ENCODE measurements at places on chromosomes 13 and 19.
A peak's percentile ranks its signal among the peaks of the same experiment; 100 is the strongest.

DNA sequence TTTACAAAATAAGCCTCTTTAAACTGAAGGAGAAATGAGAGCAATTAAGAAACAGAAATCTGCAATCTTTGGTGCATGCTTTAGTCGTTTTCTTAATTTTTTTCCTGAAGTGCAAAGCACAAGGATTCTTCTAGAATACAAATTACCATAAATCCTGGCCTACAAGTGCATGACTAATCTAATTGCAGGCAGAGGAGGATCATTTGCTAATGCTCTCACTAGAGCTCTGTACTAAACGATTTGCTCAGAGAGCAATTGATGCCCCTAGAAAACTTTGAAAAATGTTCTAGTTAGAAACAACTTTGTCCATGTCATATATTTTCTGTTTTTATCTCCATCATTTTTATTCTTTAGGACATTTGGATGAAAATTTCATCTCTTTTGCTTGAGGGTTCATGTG lies 193.2 kb downstream of the POU4F1 start:
- no peak for DNase-seq

GRCh38 chr13:112843392-112844111 lies 125.5 kb upstream of the MCF2L start:
- no peak for DNase-seq

GRCh38 chr19:40177286-40178070 lies 13.7 kb upstream of the MAP3K10 start:
- DNase-seq = no peak

- no peak for DNase-seq
Observed at GRCh38 chr19:10078329-10078728, 7.8 kb upstream of the SHFL start.

GRCh38 chr19:38880076-38880881 lies 2.2 kb upstream of the RINL start:
- DNase-seq = no peak

DNA sequence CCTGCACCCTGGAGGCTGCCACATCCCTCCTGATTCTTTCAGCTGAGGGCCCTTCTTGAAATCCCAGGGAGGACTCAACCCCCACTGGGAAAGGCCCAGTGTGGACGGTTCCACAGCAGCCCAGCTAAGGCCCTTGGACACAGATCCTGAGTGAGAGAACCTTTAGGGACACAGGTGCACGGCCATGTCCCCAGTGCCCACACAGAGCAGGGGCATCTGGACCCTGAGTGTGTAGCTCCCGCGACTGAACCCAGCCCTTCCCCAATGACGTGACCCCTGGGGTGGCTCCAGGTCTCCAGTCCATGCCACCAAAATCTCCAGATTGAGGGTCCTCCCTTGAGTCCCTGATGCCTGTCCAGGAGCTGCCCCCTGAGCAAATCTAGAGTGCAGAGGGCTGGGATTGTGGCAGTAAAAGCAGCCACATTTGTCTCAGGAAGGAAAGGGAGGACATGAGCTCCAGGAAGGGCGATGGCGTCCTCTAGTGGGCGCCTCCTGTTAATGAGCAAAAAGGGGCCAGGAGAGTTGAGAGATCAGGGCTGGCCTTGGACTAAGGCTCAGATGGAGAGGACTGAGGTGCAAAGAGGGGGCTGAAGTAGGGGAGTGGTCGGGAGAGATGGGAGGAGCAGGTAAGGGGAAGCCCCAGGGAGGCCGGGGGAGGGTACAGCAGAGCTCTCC lies 6.9 kb upstream of the CEACAM5 start:
- DNase-seq = peak; percentile 5

DNA sequence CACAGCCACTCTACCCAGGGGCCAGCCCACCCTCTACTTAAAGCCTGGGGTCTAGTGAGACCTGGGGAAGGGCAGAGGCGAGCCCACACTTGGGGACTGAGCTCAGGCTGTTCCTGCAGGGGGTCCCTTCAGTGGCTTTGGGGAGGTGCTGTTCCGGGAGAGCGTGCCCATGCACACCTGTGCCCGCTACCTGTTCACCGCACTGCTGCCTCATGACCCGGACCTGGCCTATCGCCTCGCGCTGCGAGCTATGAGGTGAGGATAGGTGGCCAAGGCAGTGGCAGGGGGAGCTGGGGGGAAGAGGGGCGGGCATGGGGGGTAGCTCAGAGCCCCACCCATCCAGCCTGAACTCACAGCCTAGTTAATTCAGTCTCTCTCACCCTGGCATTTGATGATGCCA lies 24.0 kb downstream of the ZSWIM4 start:
- DNase-seq = no peak

GRCh38 chr19:556611-557382 lies 12.9 kb downstream of the GZMM start:
- DNase-seq = no peak

GRCh38 chr19:29625186-29625651 lies 19.1 kb downstream of the POP4 start:
- DNase-seq = no peak

- no peak for DNase-seq
Observed at GRCh38 chr13:85076343-85076742, 722.9 kb downstream of the SLITRK6 start.

DNA sequence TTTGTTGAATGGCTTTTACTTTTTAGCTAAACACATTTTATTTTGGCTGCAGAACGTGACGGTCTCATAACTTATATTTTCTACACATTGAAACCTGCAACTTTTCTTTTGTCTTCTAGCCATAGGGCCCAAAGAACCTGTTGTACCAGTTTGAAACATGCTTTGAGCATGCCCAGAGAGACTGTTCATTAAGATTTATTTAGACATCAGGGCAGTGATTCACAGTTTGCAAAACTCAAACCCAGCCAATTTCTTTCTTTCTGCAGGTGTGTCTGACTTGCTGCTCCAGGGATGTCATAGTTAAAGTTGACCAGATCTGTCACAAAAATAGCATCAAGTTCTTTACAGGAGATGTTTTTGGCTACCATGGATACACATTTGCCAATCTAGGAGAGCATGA lies 22.0 kb downstream of the SAE1 start:
- DNase-seq = no peak

- DNase-seq = no peak
Observed at GRCh38 chr13:35765366-35765765, 288.9 kb upstream of the MAB21L1 start.

GRCh38 chr19:36198119-36198518 lies 16.3 kb downstream of the ZNF565 start:
- no peak for DNase-seq

- no peak for DNase-seq
Observed at GRCh38 chr19:35740108-35740422, 2.2 kb downstream of the IGFLR1 start.

DNA sequence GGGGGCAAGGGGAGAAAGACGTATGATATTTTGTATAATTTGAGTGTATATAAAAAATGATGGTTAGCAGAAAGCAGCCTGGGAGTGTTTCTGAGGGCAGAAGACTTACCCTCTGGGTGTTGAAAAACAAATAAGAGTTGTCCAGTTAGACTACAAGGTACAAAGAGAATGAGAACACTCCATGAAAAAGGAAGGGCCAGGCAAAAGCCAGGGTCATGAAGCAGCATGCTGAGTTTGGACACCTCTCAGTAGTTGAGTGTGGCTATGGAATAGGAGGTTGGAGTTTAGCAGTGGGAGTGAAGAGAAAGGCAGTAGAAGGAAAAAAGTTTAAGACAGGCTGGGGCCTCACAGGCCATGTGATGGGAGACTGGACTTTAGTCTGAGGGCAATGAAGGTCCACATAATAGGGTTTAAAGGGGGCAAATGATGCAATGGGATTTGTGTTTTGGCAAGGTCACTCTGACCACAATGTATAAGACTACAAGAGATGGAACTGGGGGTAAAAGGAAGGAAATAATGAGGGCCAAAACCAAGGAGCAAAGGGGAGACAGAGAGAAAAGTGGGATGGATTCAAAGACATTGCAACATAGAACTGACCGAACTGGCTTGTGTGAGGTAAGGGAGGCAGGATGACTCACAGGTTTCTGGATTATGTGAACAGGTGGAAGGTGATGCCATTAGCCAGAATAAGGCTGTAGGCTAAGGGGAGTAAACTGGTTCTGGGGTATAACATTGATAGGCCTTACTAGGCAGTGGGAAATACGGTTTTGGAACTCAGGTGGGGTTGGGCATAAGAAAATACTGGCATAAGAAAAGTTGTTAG lies 76.6 kb downstream of the SERP2 start:
- no peak for DNase-seq

- no peak for DNase-seq
Observed at GRCh38 chr13:50122455-50122854, 107.2 kb downstream of the KCNRG start.

- no peak for DNase-seq
Observed at GRCh38 chr19:19337120-19337519, 16.5 kb downstream of the MAU2 start.

DNA sequence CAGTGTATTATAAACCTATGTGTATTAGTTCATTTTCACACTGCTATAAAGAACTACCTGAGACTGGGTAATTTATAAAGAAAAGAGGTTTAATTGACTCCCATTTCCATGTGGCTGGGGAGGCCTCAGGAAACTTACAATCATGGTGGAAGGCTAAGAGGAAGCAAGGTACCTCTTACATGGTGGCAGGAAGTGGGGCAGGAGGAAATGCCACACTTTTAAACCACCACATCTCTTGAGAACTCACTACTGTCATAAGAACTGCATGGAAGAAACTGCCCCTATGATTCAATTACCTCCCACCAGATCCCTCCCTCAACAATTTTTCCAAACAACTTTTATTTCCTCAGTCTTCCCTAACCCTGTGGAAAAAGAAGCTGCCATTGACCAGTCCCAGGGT lies 14.5 kb upstream of the TPP2 start:
- DNase-seq = no peak

DNA sequence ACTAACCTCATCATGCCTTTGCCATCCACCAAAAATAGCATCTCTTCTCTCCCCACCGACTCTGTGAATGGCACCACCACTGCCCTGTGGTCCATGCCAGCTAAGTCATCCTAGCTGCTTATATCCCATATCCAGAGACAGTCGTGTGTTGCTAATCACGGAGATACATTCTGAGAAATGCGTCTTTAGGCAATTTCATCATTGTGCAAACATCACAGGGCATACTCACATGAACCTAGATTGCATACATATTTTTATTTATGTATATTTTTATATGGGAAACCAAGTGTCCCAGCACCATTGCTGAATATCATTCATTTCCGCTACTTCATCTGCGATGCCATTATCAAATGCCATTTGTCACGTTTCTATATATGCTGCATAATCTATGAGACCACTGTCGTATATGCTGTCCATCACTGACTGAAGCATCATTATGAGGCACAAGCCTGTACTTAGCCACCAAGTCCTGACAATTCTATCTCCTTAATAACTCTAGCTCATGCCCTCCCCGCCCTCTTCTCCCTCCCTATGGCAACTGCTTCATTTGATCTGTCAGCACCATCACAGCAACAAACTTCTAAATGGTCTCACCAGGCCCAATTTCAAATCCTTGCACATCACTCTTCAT lies 104.2 kb downstream of the HSPH1 start:
- no peak for DNase-seq
